ENCODE measurements at places on chromosomes 7 and 10.

DNA sequence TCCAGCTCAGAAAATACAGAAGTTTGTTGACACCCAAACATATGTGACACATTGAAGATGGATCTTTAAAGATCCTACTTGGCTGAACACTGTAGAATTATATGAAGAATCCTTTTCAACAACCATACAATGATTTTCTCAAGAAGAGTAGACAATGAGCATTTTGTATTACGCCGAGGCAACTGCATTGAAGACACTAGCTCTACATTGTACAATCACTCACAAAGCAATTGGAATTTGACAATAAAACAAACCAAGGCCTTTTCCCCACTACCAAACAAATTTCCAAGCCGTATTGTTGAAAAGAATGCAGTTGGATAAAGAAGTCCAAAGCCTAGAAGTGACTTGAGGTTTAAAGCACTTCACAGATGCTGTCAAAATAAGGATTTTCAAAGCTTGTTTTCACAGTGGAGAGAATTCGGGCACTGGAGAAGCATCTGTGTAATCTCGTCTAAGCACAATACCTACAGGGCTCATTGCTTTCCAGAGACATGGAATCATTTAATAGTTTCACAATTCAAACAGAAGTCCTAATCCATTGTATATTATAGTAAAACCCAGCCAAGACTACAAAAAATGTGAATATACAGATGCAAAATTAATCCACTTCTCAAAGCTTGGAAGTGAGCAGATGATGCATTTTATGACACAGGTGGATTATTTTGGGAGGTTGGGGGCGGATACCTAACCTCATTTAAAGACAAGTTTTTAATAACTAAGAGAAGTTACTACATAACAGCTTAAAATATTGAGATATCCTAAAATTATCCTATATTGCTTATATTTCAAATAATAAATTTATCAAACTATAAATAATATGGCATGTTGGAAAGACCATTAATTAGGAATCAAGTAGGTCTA is 78.6 kb downstream of the SORCS1 start:
- no peak for DNase-seq

DNA sequence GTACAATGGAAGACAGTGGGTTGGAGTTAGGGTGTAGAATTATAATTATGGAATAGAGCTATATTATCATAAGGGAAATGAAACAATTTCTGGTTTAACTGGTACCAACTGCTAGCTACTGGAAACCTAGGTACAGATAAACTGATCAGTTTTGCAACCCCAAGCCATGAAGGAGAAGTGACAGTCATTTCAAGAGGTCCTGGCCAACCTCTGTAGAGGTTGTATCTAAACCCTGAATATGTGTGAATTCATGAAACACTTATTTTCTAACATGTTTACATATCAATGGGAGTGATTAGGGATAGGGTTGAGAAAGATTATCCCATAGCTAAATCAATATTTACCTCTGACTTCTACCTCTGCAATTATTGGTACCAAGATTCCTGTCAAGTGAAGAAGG is 29.9 kb upstream of the CC2D2B start:
- DNase-seq, result no peak

DNA sequence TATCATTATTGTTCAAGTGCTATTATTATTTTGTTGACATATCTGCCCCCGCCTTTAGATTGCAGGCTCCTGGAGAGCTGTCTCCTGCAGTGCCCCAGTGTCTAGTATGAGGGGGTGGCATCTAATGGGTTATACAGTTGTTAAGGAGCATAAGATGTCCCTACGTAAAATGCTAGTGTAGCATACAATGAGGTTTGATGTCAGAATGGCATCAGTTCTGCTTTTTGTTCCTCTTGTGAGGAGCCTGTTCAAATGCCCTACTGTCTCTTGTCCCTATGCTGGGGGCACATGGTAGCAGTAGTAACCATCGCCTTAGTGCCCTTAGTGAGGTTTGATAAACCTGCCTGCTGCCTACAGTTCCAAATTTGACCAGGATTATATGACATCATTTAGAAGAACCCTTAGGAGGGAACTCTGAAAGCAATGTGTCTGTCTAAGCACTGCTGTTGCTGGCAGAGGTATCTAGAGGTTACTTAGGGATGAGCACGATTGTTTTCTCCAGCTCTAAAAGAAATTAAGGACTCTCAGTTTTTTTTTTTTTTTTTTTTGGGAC is 9.7 kb downstream of the CREM start:
- DNase-seq, result no peak

- DNase-seq, result no peak
Observed at GRCh38 chr10:31149835-31150512, 118.3 kb upstream of the ZNF438 start.

DNA sequence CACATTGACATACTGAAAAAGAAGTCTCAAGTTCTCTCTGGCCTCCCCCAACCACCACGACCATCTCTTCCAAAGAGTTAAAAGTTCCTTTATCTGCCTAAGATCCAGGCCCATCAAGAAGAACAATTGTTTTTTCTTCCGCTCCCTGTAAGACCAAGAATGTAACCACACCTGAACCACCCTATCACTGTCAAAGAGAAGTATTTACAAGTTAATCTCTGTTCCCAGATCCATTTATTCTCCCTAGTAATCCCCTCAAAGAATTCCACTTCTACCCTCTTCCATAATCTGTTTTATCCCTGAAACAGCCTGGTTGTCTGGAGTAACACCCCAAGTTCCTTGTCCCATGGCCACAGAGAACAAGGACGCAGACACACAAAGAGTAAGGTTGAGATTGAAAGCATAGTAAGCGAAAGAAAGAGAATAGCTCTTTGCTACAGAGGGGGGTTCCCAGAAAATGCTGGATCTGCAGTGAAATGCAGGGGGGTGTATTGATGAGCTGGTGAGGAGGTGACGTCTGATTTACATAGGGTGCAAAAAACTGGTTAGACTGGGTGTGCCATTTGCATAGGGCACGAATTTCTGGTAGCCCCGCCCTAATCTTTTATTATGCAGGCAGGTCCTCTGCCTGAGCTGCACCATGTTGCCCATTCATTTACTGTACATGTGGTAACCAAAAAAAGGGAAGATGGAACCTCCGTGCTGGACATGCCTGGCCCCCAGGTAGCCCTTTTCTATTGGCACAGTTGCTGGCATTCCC is 122.0 kb downstream of the SKIDA1 start:
- DNase-seq, result no peak

- no peak for DNase-seq
Observed at GRCh38 chr10:22640359-22640758, 74.0 kb downstream of the PIP4K2A start.

DNA sequence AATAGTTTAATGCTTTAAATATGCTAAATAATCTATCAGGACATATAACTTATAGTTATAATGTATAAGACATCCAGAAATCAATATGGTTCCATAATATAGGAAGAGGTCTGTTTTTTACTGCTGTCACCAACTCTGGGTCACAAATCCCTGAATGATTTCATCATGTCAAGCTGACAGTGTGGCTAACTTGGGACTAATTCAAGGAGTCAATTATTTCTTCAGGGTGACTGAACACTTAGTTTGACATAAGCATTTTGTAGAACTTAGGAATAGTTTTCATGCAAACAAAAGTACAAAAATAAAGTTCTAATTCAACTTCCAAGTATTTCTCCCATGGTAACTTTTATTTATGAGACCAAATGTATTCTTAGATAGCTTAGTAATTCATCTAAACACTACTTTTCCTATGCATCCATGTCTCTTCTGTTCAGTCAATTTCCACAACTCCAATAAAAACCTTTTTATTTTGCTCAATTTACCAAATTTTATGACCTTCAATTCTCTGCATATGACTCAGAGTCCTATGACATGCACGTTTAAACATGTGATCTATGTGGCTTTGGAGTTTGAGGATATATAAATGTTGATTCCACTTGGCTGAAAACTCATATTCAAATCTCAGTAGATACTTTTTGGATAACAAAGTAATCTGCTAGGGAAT is 40.3 kb upstream of the GNAT3 start:
- no peak for DNase-seq

GRCh38 chr7:34080513-34080912 is 175.2 kb downstream of the BMPER start:
- DNase-seq, result no peak

DNA sequence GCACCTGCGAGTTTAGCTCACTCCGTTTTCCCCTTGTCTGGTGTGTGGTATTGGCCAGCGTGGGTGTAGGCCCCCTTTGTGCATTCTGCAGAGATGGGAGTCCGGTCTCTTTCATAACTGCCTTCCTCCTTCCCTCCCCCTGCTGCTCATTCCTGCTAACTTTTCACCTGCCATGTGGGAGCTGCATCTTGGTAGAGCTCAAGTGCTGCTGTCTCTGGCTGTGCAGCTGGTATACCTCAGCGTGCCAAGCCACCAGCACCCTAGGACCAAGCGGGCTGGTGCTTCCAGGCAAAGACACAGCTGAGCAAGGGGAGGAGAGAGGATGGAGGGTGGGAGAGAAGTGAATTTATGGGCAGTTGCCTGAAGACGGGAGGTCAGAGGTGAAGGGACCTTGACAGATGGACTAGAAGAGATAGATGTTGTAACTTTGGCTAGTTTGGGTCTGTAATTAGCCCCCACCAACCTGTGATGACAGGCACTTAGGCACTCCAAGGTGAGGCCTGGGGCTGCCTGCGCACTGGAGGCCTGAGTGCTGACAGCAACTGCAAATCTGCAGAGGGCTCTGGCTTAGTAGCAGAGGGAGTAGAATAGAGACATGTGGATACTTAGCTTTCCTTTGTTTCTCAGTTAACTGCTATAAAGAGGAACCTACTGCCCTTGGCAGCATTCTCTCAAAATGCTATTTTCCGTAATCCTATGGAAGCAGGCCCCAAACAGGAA is 148.8 kb upstream of the AGK start:
- DNase-seq, result no peak

- no peak for DNase-seq
Observed at GRCh38 chr7:4762121-4763055, 13.0 kb upstream of the AP5Z1 start.

DNA sequence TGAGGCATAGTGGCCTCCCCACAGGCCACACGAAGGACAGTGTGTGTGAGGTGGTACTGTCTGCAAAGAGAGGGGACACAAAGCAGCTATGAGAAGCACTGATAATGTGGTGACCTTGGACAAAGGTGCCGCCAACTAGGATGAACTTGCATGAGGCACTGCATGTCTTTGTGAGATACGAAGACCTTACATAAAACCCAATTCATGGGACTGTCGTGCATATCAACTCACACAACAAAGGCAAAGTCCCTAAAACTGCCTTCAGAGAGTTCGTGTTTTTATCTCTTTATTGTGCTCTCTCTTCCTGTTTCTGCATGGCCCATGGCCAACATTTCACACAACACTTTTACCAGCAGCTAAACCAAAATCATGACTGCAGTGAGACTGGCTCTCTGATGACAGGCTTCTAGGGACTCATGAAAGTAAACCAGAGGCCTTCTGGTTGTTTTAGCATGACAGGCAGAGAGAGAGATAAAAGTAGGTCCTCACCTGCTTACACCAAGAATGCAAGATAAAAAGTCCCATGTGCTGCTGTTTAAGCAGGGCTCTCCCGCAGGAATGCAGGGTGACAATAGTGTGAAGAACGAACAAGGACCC is 347.8 kb downstream of the ELMO1 start:
- no peak for DNase-seq

- peak; percentile 67 for DNase-seq
Observed at GRCh38 chr10:124745673-124746072, 1.5 kb upstream of the FAM53B start.

DNA sequence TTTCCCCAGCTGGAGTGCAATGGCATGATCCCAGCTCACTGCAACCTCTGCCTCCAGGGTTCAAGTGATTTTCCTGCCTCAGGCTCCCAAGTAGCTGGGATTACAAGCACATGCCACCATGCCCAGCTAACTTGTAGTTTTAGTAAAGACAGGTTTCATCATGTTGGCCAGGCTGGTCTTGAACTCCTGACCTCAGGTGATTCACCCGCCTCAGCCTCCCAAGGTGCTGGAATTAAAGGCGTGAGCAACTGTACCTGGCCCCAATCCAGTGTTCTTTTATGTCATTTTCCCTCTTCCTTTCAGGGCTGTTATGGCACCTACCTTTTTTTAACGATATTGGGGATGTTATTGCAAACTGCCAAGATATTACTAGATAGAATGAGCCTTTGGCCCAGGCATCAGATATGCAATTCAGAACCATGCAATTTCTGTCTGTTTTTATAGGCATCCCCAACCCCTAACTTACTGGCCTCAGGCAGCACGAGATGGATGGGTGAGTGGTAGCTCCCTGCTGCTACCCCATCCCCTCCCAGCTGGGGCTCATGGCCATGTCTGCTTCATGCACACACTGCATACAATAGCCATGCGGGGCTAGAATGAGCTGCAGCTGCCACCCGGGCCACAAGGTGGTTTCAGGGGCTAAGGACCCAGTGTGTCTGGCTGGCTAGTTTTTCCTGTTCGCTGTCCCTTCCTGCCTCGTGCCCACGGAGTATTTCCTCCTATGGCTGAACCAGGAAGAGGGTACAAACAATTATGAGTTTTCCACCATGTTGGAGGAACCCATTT is 1080.1 kb upstream of the SORCS1 start:
- no peak for DNase-seq

GRCh38 chr10:7003831-7004395 is 406.9 kb downstream of the SFMBT2 start:
- no peak for DNase-seq

GRCh38 chr7:137937202-137937560 is 64.7 kb downstream of the CREB3L2 start:
- no peak for DNase-seq

DNA sequence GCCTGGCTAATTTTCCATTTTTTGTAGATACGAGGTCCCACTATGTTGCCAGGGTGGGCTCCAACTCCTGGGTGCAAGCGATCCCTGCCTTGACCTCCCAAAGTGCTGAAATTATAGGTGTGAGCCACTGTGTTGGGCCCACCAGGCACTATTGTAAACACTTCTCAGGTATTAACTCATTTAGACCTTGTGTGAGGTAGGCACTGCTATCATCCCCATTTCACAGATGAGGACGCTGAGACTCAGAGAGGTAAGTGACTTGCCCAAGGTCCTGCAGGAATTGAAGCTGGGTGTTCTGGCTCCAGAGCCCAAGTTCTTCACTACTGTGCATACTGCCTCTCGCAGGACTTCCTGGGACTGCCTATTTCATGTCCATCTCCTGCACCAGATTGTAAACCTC is 67.1 kb upstream of the SYPL1 start:
- no peak for DNase-seq

DNA sequence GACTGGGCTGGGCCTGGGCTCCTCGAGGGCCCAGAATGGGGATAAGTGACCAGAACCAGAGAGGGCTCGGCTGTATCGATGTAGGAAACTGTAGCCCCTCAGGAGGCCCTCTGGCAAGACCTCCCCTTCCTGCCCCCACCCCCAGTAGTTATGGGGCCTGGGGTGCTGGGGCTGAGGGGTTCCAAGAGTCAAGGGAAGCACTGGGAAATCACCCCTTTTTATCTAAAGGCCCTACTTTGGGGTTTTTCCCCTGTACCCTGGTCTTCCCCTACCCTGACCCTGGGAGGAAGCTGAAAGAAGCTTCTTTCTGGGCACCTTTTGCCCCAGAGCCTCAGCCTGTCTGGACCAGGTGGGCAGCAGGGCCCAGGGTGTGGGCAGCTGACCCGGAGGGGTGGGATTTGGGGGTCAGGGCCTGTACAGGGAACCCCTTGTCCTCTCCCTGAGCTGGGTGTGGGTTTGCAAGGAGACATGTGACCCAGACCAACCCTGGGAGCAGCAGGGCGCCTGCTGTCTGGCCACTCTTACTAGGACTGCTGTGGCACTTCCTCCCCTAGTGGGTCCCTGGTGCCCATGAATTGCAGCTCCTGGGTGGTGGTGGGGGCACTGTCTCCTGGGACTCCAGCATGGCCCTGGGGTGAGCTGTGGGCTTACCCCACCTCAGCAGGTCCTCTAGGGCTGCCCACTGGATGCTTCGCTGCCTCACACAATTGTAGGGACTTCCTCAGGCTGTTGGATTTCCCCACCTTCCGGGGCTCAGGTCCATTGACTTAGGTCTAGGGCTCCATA is 1.5 kb downstream of the IRF5 start:
- DNase-seq, result no peak

Measured in A549 (cell line).